ENCODE measurements at places on chromosomes 6 and 20. TPM values are rescaled to one million over a fixed set of nuclear protein-coding genes. Genes with fewer than 3 reads are reported as not detected.

The TINAG gene
- total RNA-seq, result not detected

The SIGLEC1 gene
- not detected for total RNA-seq

The IL17F gene
- not detected for total RNA-seq

The PNRC1 gene
- total RNA-seq, result 46.5 TPM

The IL17A gene
- 0.12 TPM for total RNA-seq

The TMEM74B gene
- not detected for total RNA-seq

The TBC1D32 gene
- 10.8 TPM for total RNA-seq

The MAS1 gene
- not detected for total RNA-seq

The HLA-DRB1 gene
- total RNA-seq, result 5.5 TPM

The KPNA5 gene
- 7.2 TPM for total RNA-seq

The OR12D3 gene
- not detected for total RNA-seq

The GJA10 gene
- not detected for total RNA-seq

The PPP1R3D gene
- total RNA-seq, result 7.1 TPM

The SLC22A1 gene
- 1.3 TPM for total RNA-seq

The CLIC5 gene
- 0.10 TPM for total RNA-seq

DNA sequence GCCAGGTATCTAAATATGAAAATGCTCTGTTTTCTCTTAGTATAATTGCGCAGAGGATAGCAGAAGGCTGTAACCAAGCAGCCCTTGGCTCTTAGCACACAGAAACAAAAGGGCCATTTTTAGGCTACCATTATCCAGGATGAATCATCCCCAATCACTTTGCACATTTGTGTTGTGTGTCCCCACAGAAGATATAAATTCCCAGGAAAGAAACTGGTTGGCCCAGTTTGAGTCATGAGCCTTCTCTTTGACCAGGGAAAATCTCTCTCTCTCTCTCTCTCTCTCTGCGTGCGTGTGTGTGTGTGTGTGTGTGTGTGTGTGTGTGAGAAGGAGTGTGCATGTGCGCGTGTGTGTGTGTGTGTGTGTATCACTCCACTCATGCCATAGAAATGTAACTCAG is 178.5 kb downstream of the FRK start:
- DNase-seq, result peak; percentile 50

DNA sequence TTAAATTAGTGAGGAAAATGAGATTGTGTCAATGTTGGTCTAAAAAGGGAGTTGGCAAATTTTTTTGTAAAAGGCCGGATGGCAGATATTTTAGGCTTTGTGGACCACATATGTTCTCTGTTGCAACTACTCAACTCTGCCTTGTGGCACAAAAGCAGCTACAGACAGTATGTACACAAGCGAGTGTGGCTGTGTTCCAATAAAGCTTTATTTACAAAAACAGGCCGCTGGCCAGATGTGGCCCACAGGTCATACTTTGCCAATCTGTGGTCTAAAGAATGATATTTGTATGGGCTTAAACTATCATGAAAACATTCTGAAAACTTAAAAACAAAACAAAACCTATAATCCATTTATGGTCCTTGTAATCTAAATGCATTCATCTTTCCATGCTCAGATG is 228.3 kb downstream of the CLIC5 start:
- DNase-seq, result no peak

- no peak for DNase-seq
These were observed 17.0 kb upstream of the FHL5 start for GRCh38 chr6:96545882-96546281.

DNA sequence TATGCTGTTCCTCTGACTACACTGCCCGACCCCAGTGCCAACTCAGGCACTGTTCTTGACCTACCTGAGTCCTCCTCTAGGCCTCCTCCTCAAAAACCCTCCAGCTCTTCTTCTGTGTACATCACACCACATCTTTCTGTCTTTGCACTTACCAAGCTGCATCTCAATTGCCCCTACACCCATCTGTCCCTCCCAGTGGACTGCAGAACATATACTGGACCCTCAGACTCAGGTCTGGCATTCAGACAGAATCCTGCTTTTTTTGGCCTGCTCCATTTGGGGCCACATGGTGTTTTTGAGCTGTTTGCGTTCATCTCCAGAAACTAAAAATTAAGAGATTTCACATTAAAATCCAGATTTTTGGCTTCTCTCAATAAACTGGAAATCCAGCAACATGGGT is 23.2 kb upstream of the YWHAB start:
- no peak for DNase-seq

GRCh38 chr6:84309336-84309735 is 81.9 kb upstream of the CEP162 start:
- no peak for DNase-seq

GRCh38 chr6:107032051-107032450 is 4.1 kb downstream of the MTRES1 start:
- DNase-seq, result no peak

- DNase-seq, result no peak
These were observed 503.4 kb downstream of the CD109 start for GRCh38 chr6:74199215-74199915.

- no peak for DNase-seq
These were observed 41.8 kb upstream of the SAYSD1 start for GRCh38 chr6:39156801-39157200.

DNA sequence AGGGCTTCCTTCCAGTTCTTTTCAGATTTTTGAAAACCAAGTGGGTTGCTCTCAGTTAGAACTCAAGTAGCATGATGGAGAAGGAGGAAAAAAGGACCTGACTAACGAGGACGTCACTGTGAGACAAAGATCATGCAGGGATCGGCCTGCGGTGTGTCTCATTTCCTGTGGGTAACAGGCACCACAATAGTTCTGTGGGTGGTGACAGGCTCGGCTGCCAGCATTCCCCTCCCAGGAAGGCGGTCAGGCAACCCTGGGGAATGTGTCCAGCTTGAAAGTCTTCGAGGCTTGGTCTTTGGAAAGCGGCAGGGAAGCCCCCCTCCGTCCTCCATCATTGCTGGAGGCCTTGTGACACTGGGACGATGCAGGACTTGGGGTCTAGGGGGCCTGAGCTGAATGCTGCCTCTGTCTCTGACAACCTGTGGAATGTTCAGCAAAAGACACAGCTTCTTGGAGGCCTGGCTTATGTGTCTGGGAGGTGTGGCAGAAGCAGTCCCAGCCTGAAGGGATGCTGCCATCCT is 121.0 kb downstream of the BCAS1 start:
- peak; percentile 98 for DNase-seq

- DNase-seq, result no peak
These were observed 1.8 kb upstream of the CCN2 start for GRCh38 chr6:131952886-131953509.

DNA sequence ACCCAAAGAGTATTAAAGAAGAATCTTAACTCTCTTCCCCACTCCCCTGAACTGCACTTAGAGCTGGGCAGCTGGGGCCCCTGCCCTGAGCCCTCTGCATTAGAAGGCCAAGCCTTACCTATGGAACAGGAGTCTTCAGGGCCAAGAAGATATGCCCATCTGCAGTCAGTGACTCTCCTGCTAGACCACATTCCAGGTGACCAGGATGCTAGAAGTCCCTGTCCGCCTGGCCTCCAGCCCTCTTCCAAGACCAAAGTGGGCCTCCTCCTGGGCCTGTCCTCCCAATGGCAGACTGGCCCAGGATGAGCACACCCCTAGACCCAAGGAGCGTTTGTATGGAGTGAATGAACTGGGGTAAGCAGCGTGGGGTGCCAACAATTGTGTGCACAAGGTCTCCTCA is 259.1 kb downstream of the LY86 start:
- DNase-seq, result no peak

- DNase-seq, result no peak
These were observed 55.8 kb upstream of the MAFB start for GRCh38 chr20:40744818-40745175.

DNA sequence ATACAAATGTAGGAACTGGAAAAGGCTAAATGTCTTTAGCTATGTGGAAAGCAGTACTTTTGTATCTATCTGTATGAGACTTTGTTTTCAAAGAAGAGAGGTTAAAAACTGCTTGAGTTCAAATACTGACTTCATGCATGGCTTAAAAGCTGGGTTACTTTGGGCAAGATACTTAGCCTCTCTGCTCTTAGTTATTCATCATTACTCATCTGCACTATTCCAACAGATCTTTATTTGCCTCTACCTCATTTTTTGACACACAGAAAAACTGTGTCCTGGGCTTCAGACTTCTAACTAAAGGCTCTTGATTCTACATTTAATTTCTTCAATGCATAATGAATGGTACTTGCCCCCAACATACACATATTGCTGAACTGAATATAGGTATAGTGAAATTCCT is 114.8 kb downstream of the DST start:
- DNase-seq, result no peak

DNA sequence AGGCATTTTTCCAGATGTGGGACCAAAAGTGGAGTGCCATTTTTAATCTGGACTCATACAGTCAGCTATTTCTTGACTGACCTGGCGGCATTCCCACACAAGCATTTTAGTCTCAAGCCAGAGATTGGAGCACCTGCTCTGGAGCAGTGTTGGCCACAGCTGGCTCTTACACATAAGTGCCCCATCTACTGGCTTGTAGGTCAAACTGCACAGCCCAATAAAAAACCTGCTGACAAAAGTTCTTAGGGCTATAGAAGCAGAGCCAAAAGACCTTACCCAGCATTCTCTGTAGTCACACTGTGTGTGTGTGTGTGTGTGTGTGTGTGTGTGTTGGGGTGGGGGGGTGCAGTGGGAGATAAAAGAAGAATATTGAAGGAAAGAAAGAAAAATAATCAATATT is 38.6 kb upstream of the SENP6 start:
- peak; percentile 45 for DNase-seq

GRCh38 chr6:134934793-134935485 is 15.0 kb downstream of the ALDH8A1 start:
- DNase-seq, result no peak

DNA sequence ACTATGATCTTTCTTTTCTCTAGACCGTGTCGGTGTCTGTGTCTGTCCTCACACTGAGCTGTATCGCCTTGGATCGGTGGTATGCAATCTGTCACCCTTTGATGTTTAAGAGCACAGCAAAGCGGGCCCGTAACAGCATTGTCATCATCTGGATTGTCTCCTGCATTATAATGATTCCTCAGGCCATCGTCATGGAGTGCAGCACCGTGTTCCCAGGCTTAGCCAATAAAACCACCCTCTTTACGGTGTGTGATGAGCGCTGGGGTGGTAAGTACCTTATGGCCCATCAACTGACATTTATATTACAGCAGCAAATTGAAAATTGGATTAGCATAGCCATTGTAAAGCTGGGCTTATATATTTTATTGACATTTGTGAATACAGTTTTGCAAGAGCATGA is 72.2 kb upstream of the GFRAL start:
- no peak for DNase-seq

DNA sequence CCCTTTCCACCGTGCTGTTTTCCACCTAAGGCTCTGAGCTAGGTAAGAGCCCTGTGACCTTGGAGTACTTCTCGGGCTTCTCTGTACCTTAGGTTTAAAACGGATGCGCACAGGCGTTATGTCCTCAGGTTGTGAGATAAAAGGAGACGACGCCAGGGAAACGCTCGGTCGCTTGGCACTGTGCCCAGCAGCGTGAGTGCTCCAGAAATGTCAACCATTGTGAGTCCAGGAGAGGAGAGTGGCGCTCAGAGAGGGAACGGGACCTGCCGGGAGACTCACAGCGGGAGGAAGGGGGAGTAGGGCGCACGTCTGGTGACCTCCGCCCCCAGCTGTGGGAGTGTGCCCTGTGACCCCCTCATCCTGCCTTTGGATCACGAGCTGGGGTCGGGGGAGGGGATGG is 33.8 kb upstream of the SCRT2 start:
- no peak for DNase-seq

GRCh38 chr6:159852877-159853276 is 37.9 kb upstream of the MAS1 start:
- peak; percentile 15 for DNase-seq

DNA sequence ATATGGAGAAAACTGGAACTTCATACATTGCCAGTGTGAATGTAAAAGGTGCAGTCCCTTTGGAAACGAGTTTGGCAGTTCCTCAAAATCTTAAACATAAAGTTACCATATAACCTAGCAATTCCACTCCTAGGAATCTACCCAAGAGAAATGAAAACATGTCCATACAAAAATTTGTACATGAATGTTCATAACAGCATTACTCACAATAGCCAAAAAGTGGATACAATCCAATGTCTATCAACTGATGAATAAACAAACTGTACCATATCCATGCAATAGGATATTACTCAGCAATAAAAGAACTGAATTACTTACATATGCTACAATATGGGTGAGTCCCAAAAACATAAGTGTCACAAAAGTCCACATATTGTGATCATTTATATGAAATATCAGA is 48.7 kb upstream of the ERVFRD-1 start:
- DNase-seq, result no peak

Measured in RPMI7951 (cell line).